ENCODE measurements at places on chromosomes 11 and 22.

DNA sequence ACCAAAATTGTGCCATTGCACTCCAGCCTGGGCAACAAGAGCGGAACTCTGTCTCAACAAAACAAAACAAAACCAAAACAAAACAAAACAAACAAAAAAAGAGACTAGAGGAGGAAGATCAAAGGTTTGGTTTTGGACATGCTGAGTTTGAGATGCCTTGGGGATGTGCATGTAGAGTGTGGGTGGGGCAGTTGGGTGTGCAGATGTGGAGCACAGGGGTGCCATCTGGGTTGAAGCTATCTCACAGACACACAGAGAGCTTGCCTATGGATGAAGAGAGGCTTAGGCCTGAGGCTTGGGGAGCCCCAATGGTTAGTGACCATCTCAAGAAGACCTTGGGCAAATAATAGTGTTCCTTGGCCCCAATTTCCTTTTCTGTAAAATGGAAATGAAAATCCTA is 45.8 kb upstream of the EIF3D start:
- no peak for DNase-seq

GRCh38 chr11:101445761-101446160 is 138.0 kb downstream of the TRPC6 start:
- no peak for DNase-seq

DNA sequence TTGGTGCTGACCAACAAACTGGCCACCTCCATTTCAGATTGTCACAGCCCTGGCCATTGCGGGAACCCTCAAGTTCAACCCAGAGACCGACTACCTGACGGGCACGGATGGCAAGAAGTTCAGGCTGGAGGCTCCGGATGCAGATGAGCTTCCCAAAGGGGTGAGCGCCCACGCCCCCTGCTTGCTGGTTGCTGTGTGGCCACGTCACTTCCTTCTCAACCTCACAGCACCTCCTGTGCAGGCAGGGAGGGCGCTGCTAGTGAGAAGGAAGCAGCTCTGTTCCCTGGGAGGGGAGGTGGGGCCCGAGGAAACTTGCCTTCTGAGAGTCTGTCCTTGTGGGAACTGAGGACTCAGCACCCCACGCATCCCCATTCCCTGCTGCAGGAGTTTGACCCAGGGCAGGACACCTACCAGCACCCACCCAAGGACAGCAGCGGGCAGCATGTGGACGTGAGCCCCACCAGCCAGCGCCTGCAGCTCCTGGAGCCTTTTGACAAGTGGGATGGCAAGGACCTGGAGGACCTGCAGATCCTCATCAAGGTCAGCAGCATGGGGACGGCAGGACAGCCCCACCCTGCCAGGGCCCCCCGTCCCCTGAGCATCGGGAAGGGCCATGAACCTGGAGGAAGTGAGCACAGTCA is 19.3 kb downstream of the POLR3H start:
- no peak for DNase-seq

- no peak for DNase-seq
Observed at GRCh38 chr11:79201677-79202347, 239.0 kb downstream of the TENM4 start.

DNA sequence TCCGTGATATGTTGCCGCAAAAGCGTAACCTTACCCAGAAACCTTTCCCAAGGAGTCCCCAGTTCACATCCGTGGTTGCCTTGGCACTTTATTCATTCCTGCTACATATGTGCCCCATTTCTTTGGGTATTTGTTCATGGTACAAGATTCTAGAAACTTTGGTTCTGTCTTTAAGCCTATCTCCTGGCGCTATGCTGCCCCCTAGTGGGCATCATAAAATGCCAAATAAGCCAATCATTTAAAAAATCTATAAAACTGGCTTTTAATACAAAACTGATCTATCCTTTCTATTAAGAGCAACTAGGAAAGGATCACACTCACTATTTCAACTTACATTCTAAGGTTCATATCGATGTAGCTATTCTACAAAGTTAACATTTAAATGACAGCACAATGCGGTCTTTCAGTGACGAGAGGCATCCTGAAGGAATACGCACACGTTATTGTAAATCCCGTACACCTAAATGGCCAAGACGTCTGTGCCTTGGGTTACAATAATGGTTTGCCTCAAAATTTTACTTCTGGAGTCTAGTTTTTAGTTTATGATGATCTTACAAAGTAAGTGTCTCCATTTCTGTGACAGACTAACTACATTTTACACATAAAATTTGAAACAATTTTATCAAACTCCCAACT is 16.2 kb downstream of the PIWIL3 start:
- no peak for DNase-seq

DNA sequence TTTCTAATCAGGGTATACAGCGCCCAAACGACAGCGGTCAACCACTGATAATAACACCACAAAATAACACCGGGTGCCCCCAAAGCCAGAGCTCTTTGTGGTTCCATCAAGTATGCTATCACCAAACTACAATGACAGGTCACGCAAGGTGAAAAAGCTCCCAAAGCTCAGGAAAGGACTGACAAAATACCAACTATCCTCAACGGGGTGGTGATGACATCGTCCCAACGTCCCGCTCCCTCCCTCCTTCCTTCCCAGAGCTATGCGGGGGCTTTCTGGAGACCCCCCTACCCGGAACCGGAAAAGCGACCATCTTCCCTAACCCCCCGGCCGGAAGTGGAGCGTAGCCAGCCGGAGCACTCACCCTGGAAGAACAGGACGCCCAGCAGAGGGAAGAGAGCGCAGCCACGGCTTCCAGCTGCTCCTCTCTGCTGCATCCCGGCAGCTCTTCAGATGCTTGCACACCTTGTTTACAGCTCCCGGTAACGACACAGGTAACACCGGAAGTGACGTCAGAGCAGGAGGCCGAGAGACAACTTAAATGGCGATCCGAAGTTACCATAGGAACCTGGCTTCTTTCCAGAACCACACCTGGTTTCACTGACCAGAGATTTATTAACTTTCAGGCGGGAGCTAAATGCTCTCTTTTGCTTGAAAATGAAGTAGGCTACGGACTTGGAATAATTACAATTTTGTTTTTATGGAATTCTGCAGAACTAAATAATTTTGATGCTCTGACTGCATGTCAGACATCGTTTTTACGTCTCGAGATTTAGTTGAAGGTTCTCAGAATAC is at the start of gene MPZL3:
TSS of gene MPZL3 (minus strand) at position 508 of the 795 bp plus-strand sequence. CDS start at position 437, 71 bp downstream.
- peak; percentile 85 for DNase-seq

- DNase-seq, result no peak
Observed at GRCh38 chr11:43545610-43546009, 134.9 kb upstream of the HSD17B12 start.

- no peak for DNase-seq
Observed at GRCh38 chr11:65976216-65977176, 15.0 kb downstream of the SART1 start.

GRCh38 chr22:23822101-23822671 is 16.6 kb downstream of the DERL3 start:
- no peak for DNase-seq

- DNase-seq, result no peak
Observed at GRCh38 chr11:12979928-12980689, 29.0 kb upstream of the RASSF10 start.

GRCh38 chr11:9015677-9016076 is 11.9 kb upstream of the NRIP3 start:
- peak; percentile 81 for DNase-seq

DNA sequence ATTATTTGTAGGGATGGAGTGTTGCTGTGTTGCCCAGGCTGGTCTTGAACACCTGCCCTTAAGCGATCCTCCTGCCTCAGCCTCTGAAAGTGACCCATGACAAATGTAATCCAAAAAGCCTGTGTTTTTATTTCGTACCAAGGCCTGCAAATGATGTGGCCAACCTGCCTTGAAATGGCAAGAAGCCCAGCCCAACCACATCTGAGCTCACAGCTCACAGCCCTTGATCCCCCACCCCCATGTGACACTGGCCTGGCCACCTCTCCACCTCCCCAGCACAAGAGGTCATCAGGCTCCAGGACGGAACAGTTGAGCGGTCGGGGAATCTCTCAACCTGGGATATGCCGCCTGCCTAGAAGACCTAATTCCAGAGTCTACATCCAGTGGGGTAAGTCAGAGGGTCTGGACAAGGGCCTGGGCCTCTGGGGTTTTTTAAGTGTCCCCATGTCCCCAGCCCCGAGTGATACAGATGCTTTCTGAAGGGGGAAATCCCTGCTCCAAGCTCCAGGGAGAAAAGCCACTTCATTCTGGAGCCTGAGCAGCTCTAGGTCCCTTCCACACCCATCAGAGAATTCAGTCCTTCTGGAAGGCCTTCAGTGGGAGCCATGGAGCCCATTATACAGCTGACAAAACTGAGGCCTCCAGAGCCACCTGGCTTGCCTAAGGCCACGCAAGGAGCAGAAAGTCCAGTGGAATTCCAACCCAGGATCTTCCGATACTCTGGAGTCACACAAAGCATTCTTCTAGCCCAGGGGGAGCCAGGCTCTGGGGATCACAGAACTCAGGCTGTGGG is 70.7 kb downstream of the MN1 start:
- DNase-seq, result no peak

DNA sequence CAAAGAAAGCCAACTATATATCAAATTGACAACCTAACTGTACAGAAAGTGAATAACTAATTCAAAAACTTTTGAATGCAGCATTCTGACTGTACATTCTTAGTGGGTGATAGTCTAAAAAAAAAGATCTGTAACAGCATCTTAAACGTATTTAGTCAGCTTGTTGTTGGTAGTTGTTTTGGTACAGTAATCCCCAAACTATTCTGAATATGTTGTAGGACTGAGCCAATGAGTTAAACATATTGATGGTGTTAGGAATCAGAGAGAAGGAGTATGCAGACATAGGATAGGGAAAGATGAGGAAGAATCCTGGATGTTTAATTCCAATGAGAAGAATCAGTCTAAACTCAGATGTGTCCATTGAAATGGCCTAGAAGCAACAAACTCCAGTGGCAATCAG is 41.9 kb upstream of the KIRREL3 start:
- DNase-seq, result no peak

DNA sequence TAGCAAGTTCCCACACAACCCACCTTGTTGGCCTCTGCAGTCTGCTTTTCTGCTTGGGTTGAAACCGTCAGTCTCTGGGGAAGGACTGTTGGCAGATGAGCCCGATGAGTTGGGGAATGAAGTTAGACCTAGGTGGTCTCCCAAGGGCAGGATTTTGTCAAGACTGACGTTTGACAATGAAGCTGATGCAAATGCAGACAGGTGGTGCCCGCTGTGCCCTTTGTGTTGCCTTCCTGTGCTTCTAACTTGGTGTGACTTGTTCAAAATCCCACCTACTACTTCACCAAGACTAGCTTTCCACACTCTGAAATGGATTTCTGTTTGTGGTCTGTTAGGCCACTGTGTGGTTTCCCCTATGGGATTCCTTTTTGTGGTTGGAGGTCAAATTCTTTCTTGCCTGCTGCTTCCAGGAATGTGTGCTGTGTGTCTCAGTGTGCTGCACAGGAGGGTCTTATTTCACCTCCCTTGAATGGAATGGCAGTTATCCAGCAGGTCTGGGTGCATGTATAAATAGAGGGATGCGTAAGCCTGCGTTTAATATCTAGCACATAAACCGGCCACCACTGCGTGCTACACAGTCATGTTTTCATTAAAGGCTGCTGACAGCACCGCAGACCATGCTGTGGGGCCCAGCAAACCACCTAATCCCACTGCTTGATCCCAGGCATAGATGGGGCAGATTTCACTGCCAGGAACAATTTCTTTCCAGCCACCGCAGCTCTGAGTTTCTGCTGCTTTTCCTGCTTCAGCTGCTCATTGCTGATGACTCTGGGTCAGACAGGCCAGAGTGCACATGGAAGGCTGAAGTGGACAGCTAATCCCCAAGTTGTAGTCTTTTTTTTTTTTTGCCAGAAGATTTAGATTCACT is 44.8 kb downstream of the ADAMTS8 start:
- no peak for DNase-seq

Data from D341Med (cell line).